ENCODE measurements at places on chromosomes 13 and 19. TPM values are rescaled to one million over a fixed set of nuclear protein-coding genes. Genes with fewer than 3 reads are reported as not detected.

The TGFBR3L gene
- not detected for total RNA-seq

The CCDC8 gene
- total RNA-seq = 41.8 TPM

DNA sequence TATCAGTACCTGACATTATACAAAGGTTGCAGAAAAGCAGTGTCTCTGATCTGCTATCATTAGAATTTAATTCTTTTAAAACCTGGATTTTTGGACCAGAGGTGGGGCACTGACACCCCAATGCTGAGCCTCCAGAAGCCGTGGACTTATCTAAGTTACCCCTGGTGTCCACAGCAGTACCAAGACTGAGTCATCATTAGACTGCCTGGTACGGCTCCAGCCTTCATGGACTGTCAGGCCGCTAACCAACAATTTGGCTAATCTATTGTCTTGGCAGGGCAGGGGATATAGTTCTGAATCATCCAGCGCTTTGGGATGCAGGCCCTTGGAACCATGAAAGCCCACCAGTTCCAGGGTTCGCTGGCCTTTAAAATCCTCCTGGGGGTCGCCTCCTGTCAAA lies 78.3 kb downstream of the TSHZ3 start:
- H3K4me1 ChIP-seq = peaks cover 5% of the 10 kb centered on the region
- H3K4me3 ChIP-seq = no peak overlapping the region
- no peak for DNase-seq

GRCh38 chr13:49533591-49534269 lies 38.0 kb downstream of the PHF11 start:
- H3K27ac ChIP-seq = no peak overlapping the region
- 0 out of 2 replicates have a peak, but pooled peaks cover 3% of the 10 kb centered on the region for H3K36me3 ChIP-seq
- no peak for DNase-seq
- no peak overlapping the region for H3K4me3 ChIP-seq
- H3K27me3 ChIP-seq = no peaks in the 10 kb centered on the region

GRCh38 chr13:113109151-113110047 lies 3.8 kb downstream of the F7 start:
- no peaks in the 10 kb centered on the region for H3K36me3 ChIP-seq
- H3K4me3 ChIP-seq = no peak overlapping the region
- no peak for DNase-seq
- H3K27ac ChIP-seq = no peak overlapping the region

- no peaks in the 10 kb centered on the region for H3K4me1 ChIP-seq
- DNase-seq = no peak
- no peaks in the 10 kb centered on the region for H3K27me3 ChIP-seq
- peaks cover 84% of the 10 kb centered on the region for H3K36me3 ChIP-seq
Observed at GRCh38 chr19:49912965-49913685, 15.9 kb upstream of the ATF5 start.
